WTC11 (cell line): ENCODE measurements at places on chromosomes 1 and 21. TPM values are rescaled to one million over a fixed set of nuclear protein-coding genes. Genes with fewer than 3 reads are reported as not detected.
A peak's percentile ranks its signal among the peaks of the same experiment; 100 is the strongest.

GRCh38 chr1:70415882-70416281, 4.8 kb downstream of the CTH start:
- DNase-seq = no peak

GRCh38 chr1:39450956-39451606, 40.4 kb upstream of the BMP8A start:
- DNase-seq = no peak

- no peak for DNase-seq
These were observed 43.8 kb downstream of the DDAH1 start for GRCh38 chr1:85421179-85421578.

GRCh38 chr1:42927920-42928505, 30.7 kb downstream of the SLC2A1 start:
- no peak for DNase-seq

- DNase-seq = peak; percentile 43
These were observed 9.2 kb downstream of the SFT2D2 start for GRCh38 chr1:168234846-168235547.

- peak; percentile 12 for DNase-seq
These were observed 494 bp downstream of the UBE2J2 start for GRCh38 chr1:1273209-1273511.

DNA sequence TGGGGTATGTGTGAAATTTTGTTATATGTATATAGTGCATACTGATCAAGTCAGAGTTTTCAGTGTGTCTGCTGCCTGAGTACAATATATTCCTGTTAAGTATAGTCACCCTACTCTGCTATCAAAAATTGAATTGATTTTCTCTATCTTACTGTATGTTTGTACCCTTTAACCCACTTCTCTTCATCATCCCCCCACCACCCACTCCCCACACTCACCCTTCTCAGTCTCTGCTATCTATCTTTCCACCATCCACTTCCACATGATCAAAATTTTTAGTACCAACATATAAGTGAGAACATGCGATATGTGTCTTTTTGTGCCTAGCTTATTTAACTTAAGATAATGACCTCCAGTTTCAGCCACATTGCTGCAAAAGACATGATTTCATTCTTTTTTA, 4.2 kb downstream of the LY9 start:
- no peak for DNase-seq

PADI1 gene
- total RNA-seq = 0.15 to 0.57 TPM (median 0.18 TPM) in 3 replicates

DNA sequence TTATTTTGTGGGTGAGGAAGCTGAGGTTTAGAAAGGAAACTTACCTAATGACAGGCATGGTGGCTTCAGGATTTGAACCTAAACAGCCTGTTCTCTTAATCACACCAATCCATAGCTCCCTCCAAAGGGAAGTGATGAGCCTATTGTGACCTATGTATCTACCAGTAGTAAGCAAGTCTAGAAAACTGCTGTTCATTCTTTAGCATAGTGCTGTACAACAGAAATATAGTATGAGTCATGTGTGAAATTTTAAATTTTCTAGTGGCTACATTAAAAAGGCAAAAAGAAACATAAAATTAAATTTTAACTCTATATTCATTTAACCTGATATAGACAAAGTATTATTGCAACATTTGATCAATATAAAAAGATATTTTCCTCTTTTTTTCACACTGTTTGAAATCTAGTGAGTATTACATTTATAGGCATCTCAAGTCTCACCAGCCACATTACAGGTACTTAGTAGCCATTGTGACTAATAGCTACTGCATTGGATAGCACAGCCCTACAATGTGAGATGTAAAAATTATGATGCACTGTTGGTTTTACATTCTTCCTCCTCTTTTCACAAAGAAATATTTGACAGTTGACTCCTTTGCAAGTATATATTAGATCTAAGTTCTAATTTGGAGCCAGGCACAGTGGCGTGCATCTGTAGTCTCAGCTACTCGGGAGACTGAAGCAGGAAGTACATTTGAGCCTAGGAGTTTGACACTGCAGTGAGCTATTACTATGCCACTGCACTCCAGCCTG, 16.6 kb downstream of the IPO9 start:
- DNase-seq = no peak

DNA sequence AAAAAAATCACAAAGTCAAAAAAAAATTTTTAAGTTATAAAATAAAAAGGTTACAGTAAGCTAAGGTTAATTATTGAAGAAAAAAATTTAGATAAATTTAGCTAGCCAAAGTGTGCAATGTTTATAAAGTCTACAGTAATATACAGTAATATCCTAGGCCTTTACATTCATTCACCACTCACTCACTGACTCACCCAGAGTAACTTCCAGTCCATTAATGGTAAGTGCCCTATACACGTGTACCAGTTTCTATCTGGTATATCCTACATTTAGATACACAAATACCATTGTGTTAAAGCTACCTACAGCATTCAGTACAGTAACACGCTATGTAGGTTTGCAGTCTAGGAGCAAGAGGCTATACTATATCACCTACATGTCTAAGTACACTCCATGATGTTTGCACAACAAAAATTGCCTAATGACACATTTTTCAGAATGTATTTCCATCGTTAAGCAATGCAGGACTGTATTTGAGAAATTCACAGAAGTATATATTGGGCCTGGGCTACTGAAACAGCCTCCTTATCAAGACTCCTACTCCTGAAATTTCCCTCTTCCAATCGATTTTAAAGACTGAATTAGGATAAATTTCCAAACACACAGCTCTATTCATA, 155.1 kb downstream of the COP1 start:
- no peak for DNase-seq

AIRE gene
- total RNA-seq = 0.05 to 0.09 TPM in 2 of 3 replicates, not detected in the other

DNA sequence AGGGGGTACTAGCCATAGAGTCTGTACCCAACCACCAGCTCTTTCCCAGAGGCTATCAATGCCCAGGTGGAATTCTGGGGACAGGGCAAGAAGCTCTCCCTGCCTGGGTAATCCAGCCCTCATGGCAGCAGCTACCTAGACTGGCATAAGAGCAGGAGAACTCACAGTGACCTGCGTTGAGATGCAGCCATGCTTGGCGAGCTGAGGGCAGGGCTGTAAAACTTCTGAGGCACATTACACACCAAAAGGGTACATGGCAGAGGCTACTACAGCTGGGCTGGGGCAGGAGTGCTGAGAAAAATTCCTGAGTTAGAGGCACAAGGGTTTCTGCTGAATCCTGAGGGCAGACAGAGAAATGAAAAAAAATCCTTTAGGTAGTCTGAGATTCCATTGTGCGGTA, 927.9 kb upstream of the B3GALT2 start:
- DNase-seq = no peak

GRCh38 chr1:26210147-26210870, 19.9 kb downstream of the CATSPER4 start:
- DNase-seq = no peak

GRCh38 chr1:246782120-246782900, 58.1 kb downstream of the SCCPDH start:
- no peak for DNase-seq

DNA sequence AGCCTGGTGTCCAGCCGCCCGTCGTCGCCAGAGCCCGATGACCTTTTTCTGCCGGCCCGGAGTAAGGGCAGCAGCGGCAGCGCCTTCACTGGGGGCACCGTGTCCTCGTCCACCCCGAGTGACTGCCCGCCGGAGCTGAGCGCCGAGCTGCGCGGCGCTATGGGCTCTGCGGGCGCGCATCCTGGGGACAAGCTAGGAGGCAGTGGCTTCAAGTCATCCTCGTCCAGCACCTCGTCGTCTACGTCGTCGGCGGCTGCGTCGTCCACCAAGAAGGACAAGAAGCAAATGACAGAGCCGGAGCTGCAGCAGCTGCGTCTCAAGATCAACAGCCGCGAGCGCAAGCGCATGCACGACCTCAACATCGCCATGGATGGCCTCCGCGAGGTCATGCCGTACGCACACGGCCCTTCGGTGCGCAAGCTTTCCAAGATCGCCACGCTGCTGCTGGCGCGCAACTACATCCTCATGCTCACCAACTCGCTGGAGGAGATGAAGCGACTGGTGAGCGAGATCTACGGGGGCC, 1.2 kb downstream of the OLIG2 start:
- no peak for DNase-seq

DNA sequence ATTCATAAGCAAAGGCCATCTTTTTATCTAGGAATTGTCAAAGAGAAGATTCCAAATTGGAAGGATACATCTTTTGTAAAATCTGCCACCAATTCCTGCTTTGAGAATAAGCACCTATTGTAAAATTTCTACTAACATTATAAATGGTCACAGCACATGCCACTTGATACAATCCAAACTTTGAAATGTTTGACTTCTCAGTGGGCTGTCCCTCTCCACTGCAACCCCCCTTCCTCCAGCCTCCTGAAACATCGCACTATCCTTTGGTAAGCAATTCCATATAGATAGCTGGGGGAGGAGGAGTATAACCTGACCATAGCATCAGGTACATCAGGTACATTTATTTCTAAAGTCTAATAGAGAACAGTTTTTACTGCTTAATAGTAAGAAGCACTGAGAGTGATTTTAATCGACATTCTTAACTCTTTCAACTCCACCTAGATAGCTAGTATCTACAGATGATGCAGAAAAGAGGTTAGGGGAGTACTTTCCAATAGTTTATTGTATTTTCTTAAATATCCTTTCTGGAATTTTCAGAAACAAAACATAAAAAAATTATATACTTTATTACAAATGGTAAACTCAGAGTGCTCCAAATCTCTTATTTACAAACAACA, 2.9 kb downstream of the JUN start:
- no peak for DNase-seq

DNA sequence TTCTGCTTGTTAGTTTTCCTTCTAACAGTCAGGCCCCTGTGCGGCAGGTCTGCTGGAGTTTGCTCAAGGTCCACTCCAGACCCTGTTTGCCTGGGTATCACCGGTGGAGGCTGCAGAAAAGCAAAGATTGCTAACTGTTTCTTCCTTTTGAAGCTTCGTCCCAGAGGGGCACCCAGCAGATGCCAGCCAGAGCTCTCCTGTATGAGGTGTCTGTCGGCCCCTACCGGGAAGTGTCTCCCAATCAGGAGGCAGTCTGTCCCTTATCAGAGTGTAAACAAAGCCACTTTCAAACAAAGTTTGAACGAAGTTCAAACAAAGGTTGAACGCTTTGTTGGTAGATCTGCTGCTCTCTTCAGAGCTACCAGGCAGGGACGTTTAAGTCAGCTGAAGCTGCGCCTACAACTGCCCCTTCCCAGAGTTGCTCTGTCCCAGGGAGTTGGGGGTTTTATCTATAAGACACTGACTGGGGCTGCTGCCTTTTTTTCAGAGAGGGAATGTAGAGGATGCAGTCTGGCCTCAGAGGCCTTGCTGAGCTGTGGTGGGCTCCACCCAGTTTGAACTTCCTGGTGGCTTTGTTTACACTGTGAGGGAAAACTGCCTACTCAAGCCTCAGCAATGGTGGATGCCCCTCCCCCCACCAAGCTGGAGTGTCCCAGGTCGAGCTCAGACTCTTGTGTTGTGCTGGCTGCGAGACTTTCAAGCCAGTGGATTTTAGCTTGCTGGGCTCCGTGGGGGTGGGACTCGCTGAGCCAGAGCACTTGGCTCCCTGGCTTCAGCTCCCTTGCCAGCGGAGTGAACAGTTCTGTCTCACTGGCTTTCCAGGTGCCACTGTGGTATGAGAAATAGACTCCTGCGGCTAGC, 401.8 kb downstream of the SRGAP2C start:
- peak; percentile 70 for DNase-seq

- no peak for DNase-seq
These were observed 8.6 kb upstream of the PIGV start for GRCh38 chr1:26779098-26779668.

LENEP gene
- total RNA-seq = 0.48 to 1.2 TPM in 2 of 3 replicates, not detected in the other

DNA sequence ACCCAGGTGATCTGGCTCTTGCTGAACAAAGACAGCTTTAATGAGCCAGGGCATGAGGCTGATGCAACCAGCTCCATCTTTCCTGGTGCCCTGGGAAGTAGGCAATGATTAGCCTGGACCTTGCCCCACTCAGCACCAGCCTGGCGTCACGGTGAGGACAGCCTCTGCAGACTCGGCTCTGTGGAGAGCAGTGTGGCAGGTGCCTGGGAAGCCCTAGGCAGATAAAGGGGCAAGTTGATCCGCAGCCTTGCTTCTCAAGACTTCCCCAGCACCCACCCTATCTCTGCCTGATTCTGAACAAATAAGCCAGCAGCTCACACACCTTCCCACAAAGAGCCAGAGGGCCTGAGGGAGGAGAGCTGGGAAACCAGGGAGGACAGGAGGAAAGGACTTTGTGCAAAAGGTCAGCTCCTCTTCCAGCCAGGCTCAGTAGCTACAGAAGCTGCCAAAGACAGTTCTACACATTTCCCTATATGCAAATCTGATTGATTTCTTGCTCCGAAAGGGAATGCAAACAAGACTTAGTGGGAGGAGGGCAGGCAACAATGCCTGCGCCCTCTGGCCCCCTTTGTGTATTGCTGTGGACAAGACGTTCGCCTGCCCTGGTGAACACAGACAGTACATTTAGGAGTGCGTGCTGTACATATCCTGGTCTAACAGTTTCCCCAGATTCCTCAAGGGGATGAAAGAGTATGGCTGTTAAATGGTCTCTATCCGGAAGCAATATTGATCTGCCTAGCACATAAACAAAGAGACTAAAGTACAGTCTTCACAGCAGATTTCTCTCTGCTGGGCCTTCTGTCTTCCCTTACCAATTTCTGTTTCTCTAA, 63.8 kb downstream of the BCAR3 start:
- DNase-seq = no peak

DNA sequence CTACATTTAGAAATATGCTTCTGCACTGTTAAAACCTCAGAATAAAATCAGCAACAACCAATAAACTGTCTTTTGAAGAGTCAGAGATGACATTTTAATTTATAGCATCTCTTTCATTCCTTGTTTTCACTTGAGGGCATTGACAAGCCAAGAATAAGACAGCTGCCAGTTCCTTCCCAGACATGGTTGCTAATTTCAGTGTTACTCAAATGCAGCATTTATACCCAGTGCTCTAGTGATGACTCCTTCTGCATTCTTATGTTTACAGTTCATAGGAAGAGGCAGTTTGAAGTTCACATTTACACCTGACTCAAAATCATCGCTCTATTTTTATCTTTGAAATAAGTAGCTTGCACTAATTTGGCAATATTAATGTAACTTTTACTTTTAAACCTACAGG, 44.9 kb downstream of the PLA2G4A start:
- DNase-seq = no peak

- no peak for DNase-seq
These were observed 14.5 kb downstream of the TIAM1 start for GRCh38 chr21:31329456-31330143.

FLAD1 gene
- total RNA-seq = 71.1 to 88.3 TPM (median 71.2 TPM) in 3 replicates

- DNase-seq = peak; percentile 40
These were observed 14.0 kb downstream of the A3GALT2 start for GRCh38 chr1:33306653-33307493.

DNA sequence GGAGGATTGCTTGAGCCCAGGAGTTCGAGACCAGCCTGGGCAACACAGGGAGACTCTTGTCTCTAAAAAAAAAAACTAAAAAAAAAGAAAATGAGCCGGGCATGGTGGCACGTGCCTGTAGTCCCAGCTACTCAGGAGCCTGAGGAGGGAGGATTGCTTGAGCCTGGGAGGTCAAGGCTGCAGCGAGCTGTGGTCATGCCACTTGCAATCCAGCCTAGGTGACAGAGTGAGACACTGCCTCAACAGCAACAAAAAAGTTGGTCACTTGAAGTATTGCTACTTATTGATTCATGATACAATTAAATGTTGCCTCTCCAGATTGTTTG, 57.9 kb upstream of the CXADR start:
- no peak for DNase-seq
